ENCODE measurements at places on chromosomes 11 and 22.
A peak's percentile ranks its signal among the peaks of the same experiment; 100 is the strongest.

- DNase-seq = no peak
Measured at GRCh38 chr11:74966651-74967050, 17.6 kb downstream of the SPCS2 start.

DNA sequence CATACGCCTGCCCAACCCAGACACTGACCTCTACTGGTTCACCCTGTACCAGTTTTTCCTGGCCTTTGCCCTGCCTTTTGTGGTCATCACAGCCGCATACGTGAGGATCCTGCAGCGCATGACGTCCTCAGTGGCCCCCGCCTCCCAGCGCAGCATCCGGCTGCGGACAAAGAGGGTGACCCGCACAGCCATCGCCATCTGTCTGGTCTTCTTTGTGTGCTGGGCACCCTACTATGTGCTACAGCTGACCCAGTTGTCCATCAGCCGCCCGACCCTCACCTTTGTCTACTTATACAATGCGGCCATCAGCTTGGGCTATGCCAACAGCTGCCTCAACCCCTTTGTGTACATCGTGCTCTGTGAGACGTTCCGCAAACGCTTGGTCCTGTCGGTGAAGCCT, 2.2 kb downstream of the MCHR1 start:
- no peak for DNase-seq

DNA sequence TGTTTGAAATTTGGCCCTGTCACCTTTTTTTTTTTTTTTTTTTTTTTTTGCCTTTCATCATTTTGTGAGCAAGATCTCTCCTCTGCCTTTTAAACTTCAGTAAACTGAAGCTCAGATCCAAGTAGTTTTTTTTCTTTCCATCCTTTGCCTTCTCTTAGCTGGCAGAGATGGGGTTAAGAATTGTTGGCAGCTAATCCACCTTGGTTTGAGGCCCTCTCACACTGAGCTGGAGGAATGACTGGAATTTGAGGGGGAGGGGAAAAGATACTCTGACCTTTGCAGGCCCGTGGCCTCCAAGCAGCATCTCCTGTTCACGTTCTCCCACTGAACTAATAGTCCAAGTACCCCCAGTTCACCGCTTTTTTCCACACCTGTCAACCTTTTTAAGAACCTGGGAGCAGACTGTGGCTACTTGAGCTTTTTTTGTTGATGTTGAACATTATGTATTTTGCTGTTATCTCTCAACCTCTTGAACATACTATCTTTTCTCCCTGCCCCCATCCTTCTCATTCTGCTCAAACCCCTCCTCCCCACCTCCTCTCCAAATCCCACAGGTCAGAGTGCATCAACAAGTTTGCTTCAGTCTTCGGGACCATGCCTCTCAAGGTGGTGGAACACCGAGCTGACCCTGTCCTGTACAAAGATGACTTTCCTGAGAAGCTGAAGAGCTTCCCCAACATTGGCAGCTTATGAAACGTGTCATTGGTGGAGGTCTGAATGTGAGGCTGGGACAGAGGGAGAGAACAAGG, 66.2 kb downstream of the ALX4 start:
- no peak for DNase-seq

- no peak for DNase-seq
Measured at GRCh38 chr11:98227278-98227677, 793.5 kb upstream of the CNTN5 start.

DNA sequence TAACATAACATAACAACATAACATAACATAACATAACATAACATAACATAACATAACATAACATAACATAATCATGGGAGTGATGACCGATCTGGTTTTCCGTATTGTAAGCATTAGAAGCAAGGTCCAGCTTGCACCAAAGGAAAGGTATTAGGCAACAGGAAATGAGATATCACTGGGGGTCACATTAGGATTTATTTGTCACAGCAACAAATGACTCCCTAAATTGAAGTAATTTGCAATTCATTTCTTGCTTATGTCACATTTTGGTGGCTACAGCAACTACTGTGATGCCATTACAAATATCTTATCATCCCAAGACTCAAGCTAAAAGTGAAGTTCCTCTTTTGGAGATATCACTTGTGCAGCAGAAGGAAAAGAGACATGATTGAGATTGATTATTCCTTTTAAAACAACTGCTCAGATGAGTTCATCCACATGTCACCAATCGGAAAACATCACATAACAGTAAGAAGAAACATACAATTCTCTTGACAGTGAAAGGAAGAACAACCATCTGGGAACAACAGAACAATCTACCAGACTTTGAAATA, 1331.1 kb upstream of the RAG2 start:
- DNase-seq = no peak

- DNase-seq = no peak
Measured at GRCh38 chr11:4830909-4831308, 9.8 kb downstream of the OR51F2 start.

GRCh38 chr11:66641834-66642233, 3.3 kb downstream of the RBM4 start:
- DNase-seq = no peak

GRCh38 chr11:119789766-119790407, 60.9 kb upstream of the NECTIN1 start:
- DNase-seq = no peak

- no peak for DNase-seq
Measured at GRCh38 chr11:74566146-74566960, 26.0 kb upstream of the POLD3 start.

- no peak for DNase-seq
Measured at GRCh38 chr11:13928566-13929251, 33.8 kb upstream of the SPON1 start.

DNA sequence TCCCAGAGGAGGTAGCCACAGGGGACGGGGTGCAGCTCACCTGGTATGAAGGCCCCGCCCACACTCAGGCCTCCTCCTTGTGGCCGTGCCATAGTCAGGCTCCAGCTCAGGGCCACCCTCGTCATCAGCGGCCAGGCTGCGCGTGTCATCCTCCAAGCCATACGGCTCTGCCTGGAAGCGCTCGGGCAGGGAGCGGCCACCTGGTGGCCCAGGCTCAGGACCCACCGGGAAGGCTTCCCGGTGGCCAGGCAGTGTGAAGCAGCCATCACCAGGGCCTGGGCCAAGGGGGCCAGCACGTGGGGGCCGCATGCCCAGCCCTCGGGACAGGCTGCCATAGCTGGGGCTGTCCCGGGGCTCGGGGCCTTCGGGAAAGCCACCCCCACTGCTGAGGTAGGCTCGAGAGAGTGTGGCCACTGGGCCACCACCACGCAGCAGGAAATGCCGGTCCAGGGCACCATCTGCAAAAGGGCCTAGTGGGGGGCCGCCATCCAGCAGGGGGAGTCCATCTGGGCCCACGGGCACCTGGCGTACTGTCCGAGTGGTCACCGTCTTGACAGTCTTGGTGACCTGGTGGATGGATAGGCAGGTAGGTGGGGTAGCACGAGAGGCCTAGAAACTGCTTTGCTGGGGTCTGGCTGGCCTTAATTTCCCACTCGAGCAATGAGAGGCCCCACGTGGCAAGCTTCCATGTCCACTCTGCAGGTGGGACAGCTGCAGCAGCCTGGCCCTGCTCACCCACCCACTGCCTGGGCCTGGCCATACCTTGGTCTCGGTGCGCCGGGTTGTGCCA, 35.3 kb downstream of the ARVCF start:
- no peak for DNase-seq

GRCh38 chr22:33553493-33553892, 366.8 kb downstream of the LARGE1 start:
- DNase-seq = no peak

GRCh38 chr22:30286813-30287647, 2.3 kb downstream of the CASTOR1 start:
- peak; percentile 75 for DNase-seq

- DNase-seq = no peak
Measured at GRCh38 chr11:110349138-110349996, 53.0 kb upstream of the RDX start.

- no peak for DNase-seq
Measured at GRCh38 chr11:108902027-108902469, 237.2 kb downstream of the DDX10 start.

- no peak for DNase-seq
Measured at GRCh38 chr22:42645938-42646568, 3.1 kb downstream of the CYB5R3 start.

- no peak for DNase-seq
Measured at GRCh38 chr11:58763120-58763490, 31.4 kb upstream of the GLYAT start.

DNA sequence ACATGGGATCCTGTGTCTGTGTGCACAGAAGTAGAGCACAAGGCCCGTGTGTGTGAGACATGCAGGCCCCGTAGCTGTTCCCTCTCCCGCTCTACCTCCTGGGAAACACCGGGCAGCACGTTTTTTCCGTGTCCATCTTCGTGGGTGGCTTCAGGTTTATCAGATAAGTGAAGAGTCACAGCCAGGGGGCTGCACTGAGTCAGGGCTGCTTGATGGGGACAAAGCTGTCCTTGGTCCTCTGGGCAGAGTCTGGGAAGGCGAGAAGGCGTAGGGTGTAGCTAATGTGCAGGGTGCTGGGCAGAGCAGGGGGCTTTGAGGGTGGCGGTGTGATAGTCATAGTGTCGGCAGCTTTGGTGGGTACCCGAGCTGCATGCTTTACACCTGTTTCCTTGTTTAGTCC, 23.7 kb downstream of the INCENP start:
- DNase-seq = no peak

DNA sequence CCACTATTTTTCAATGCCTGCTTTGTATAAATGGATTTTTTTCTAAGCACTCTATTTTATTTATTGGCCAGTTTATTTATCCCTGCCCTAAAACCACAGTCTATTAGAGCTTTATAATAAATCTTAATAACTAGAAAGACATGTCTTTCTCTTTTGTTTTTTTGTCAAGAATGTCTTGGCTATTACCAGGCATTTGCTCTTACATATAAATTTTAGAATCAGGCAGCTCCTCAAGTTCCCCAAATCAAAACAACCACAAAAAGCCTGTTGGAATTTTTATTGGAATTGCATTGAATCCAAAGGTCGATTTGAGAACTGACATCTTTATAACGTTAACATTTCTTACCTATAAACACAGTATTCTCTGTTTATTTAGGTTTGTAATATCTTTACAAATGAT, 85.8 kb upstream of the SC5D start:
- DNase-seq = no peak

DNA sequence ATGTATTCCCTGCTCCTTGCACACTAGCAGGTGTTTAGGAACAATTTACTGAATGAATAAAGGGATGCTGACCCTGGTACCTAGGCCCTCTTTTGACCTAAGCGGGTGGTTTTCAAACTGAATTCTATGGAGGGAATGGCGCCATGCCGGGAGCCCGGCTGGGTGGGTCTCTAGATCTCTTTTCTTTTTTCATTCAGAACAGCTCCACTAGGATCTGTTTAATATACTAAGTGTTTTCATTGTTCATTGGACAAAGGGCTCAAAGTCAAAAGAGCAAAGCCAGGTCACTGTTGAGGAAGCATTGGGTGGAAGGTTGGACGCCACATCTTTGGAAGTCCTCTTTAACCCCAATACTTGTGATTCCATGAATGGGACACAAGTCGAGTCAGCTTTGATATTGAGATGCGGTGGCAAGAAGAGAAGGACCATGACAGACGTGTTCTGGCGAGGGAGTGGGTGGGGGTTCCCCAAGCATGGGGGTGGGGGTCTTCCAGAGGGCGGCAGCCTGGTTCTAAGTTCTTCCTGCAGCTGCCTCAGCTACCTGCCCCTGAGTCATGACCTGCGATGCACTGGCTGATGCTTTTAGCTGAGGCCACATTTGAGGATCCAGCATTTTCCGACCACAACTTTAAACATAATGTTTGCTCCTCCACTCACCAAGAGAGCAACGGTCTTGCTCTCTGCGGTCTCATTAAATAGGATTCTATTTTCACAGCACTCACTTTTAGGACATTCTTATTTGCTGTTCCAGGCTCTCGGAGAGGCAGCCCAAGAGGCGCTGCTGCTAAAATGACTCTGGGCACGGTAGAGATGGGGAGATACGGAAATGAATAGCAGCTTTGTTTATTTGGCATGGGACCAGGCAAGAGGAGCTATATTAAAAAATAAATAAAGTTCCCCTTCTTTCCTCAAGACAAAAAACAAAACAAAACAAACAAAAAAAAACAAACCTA, 100.6 kb downstream of the FBXO7 start:
- no peak for DNase-seq

GRCh38 chr22:41308544-41308947, 7.2 kb downstream of the ZC3H7B start:
- no peak for DNase-seq

All from effector CD8-positive, alpha-beta T cell (primary cell).